Brain (organoid and tissue), 16 donors: ENCODE measurements at places on chromosomes 5 and 9.

GRCh38 chr9:98247831-98248657 is 7.4 kb downstream of the TBC1D2 start:
- DNase-seq, result no peak

- no peak for DNase-seq
These were observed 245.4 kb upstream of the FBXL7 start for GRCh38 chr5:15254607-15255006.

DNA sequence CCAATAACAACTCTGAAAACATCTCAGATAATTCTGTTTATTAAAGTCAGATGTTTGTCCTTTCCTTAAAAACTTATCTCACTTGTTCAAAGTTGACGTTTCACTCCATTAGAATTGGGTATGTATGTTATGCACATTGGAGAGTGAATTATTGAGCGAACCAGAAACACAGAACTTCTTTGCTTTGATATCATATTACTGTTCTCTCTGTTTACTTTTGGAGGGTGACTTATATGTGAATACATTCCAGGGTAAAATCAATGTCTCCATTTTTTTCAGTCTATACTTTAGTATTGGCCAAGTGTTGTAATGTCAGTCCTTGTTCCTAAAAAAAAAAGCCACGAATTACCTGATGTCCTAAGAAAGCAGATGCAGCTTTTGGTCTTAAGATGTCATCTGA is 307.4 kb downstream of the CSNK1G3 start:
- no peak for DNase-seq

- DNase-seq, result no peak
These were observed 65.1 kb upstream of the DNAH5 start for GRCh38 chr5:14009575-14009974.

GRCh38 chr5:168681556-168682183 is 102.5 kb upstream of the PANK3 start:
- DNase-seq, result no peak

DNA sequence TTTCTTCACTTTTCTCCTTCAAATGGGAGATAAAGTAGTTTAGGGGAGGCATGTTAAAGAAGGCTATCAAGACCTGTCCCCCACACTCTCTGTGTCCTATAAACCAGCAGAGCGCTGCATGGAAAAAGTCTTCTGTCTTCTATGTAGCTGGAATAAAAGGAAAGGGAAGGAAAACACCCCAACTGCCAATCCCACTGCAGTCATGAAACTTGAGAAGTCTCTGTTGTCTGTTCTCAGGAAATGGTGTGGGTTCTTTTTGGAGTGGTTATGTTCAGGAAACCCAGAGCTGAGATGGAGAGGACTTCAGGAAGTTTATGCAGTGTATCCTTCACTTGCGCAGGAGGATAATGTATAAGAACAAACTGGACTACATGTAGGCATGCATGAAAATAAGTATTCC is 274.3 kb downstream of the GAS1 start:
- DNase-seq, result no peak

GRCh38 chr9:122827761-122828093 is 661 bp downstream of the PDCL start:
- no peak for DNase-seq

- peak; percentile 86 for DNase-seq
These were observed 440.7 kb downstream of the TAF11L14 start for GRCh38 chr5:18074961-18075360.

GRCh38 chr5:34687269-34688011 is 31.3 kb downstream of the RAI14 start:
- DNase-seq, result no peak
